Smooth muscle cell of the brain vasculature (primary cell): ENCODE measurements at places on chromosomes 1 and 21.

GRCh38 chr1:169175461-169175860 is 69.0 kb downstream of the ATP1B1 start:
- DNase-seq: no peak

DNA sequence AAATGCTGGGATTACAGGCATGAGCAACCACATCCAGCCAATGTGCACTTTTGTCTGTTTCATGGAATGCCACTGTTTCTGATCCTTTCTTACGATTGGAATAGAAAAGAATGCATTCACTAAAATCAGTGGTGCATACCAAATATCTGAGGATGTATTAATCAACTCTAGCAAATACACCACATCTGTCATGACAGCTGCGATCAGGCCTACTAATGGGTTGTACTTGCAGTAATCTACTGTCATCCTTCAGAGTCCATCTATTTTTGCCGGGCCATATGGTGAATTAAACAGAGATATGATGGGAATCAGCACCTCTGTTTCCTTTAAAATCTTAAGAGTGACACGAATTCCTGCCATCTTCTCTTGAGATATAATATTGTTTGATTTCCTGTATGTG is 8.5 kb upstream of the USP1 start:
- no peak for DNase-seq

DNA sequence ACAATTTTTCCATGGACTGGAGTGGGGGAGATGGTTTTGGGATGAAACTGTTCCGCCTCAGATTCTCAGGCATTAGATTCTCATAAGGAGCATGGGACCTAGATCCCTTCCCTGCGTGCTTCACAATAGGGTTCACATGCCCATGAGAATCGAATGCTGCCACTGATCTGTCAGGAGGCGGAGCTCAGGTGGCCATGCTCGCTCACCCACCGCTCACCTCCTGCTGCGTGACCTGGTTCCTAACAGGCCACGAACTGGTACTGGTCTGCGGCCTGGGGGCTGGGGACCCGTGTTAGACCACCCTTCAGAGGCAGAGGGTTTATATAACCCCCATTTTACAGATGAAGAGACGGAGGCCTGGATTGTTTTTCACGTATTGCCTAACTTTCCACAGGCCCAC is 16.3 kb upstream of the SRSF4 start:
- DNase-seq: no peak

GRCh38 chr1:212979340-212980122 is 29.2 kb downstream of the VASH2 start:
- DNase-seq: no peak

- DNase-seq: no peak
These were observed 67.3 kb downstream of the PUM1 start for GRCh38 chr1:30998171-30998570.

DNA sequence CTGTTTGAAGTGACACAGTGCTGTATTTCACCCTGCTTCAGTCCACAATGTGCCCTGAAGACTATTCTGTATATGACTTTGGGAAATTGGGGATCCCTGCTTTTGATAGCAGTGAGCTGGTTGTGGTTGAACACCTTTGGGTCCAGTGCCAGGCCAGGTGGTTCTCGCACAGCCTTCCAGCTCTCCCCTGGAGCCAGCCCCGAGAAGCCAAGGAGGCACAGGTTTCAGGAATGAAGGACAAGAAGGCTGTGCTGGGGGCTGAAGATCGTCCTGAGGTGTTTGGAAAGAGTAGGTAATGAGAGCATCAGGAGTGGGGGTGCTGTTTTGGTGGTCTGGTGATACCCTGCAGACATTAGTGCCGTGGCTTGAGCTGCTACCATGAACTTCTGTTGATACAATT is 131.4 kb upstream of the COL6A1 start:
- DNase-seq: no peak

DNA sequence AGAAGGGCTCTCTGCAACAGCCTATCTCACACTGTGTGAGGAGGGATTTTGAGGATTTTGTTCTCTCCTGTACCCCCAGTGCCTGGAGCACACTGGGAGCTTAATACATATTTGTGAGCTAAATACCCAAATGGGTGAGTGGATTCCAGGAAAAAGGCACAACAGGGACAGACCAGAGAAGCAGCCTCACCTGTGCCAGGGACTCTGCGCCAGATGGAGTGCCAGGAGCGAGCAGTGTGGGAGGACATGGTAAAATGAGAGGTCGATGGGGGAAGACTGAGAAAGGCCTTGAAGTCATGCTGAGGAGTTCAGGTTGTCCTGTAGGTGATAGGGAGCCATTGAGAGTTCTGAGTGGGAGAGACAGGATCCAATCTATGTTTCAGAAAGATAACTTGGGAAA is 11.0 kb upstream of the KCNA2 start:
- no peak for DNase-seq

- DNase-seq: no peak
These were observed 111.0 kb downstream of the KCNJ6 start for GRCh38 chr21:37805266-37805665.

DNA sequence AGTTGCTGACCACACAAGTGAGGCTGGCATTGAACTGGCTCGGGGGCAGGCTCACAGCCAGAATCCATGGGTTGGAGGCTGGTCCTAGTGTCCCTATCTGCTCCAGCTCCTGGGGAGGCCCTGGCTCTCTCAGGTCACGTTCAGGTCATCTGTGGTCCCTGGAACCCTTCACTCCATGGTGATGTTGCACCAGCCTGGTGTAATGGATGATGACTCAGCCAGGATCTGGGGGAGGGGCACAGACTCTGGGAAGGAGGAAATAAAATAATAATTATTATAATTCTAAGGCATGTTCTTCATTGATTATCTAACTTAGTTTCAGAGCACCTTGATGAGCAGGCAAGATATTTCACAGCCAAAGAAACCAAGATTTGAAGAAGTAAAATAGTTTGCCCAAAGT is 26.6 kb upstream of the FCRL4 start:
- DNase-seq: no peak

DNA sequence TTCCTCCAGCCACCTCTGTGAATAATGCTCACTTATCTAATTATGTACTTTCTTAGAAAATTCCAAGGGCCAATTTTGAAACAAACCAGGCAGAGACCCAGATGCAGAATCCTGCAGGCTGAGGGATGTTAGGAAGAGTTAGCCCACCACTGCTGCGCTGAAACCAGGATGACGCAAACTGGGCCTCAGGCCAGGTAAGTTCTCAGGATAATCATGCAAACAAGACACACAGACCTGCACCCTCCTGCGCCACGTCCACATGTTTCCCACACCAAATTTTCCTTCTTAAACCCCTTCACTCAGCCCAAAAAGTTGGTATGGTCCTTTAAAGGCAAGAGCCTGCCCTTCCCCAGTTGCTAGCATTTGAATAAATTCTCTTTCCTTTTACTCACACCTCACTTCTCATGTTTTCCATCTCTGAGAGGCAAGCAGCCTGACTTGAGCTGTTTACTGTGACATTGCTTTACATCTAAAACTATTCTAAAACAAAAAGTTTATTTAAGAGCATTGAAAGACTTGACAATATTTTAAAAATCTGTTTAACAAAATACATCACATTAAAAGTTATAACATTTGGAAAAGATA is 887.1 kb downstream of the LRRIQ3 start:
- DNase-seq: no peak

- no peak for DNase-seq
These were observed 5.2 kb downstream of the ADPRS start for GRCh38 chr1:36093929-36094328.

- DNase-seq: no peak
These were observed 995 bp downstream of the ID3 start for GRCh38 chr1:23558140-23558871.

GRCh38 chr1:171985639-171986038 is 144.3 kb downstream of the DNM3 start:
- DNase-seq: no peak

DNA sequence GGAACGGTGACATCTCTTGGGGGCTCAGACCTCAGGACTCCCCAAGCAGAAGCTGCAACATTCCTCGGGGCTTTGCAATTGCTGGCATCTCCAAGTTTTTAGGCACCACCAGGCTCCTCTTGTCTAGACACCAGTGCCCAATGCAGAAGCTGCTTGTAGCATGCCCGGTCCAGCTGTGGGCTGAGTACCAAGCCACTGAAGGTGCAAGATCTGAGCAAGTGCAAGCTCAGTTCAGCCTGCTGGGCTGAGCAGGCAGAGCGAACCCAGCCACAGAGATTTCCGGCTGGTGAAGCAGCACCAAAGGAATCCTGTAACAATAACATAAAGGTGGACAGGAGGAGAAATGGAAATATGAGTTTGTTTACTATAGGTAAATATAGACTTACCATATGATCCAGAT is 995.4 kb upstream of the B3GALT2 start:
- DNase-seq: no peak

GRCh38 chr1:223246476-223247112 is 103.5 kb upstream of the TLR5 start:
- DNase-seq: no peak

DNA sequence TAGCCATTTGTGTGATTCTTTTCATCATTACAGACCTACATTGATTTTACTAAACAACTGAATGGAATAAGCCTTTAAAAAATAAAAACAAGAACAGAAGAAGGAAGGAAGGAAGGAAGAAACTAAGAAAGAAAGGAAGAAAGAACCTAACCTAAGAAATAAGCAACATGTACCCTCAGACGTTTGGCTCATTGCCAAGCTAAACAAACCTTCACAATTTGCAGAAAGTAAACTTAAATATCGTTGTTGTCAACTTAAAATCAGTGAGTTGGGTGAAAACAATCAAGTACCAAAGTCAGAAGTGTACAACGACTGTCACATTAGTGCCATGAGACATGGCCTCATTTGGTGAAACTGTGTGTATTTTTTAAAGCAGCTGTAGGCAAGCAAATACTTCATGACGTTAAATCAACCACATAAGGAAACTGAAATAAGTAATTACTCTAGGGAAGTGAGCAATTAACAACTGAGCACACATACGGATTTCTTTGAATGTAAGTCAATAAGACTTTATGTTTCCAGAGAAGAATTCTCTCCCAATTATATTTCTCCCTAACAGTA is 313.1 kb upstream of the TMPRSS15 start:
- DNase-seq: no peak

GRCh38 chr1:33805988-33806387 is 57.9 kb upstream of the HMGB4 start:
- no peak for DNase-seq

DNA sequence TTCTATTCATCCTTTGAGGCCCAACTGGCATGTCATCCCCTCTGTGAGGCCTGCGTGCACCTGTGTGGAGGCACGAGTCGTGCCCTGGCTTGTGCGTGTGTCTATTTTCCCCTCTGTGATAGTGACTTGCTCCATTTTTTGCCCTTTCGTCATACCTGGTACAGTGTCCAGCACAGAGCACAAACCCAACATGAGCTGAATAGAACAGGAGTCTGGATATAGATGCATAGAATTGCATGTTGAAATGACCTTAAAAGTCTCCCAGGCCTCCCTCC is 32.5 kb downstream of the TNNT2 start:
- DNase-seq: no peak

GRCh38 chr1:206833801-206834200 is 31.6 kb upstream of the IL20 start:
- DNase-seq: no peak

GRCh38 chr1:199684686-199685273 is 342.7 kb upstream of the NR5A2 start:
- peak; percentile 29 for DNase-seq

- DNase-seq: no peak
These were observed 55.2 kb downstream of the ST6GALNAC3 start for GRCh38 chr1:76129731-76130130.

DNA sequence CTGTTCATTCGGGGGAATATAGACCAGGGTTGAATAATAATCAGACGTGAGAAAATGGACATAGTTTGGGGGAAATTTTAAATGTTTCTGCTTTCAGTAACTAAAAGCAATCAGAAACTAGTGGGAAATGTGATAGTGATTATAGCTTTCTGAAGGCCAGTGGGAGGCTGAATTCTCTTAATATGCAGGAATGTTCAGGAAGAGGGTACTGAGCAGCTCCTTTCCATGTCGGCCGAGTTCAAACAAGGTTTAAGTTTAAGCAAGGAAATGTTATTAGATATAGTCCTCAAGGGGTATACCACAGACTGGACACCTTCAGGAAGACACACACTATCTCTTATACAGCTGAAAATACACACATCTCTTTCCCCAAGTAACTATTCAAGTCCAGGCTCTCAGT is 105.5 kb downstream of the HHAT start:
- DNase-seq: no peak

GRCh38 chr1:155990005-155990739 is 11.8 kb upstream of the ARHGEF2 start:
- no peak for DNase-seq

- DNase-seq: no peak
These were observed 2.1 kb downstream of the LHX8 start for GRCh38 chr1:75136195-75136815.

GRCh38 chr1:145956781-145957442 is 905 bp downstream of the LIX1L start:
- DNase-seq: no peak

DNA sequence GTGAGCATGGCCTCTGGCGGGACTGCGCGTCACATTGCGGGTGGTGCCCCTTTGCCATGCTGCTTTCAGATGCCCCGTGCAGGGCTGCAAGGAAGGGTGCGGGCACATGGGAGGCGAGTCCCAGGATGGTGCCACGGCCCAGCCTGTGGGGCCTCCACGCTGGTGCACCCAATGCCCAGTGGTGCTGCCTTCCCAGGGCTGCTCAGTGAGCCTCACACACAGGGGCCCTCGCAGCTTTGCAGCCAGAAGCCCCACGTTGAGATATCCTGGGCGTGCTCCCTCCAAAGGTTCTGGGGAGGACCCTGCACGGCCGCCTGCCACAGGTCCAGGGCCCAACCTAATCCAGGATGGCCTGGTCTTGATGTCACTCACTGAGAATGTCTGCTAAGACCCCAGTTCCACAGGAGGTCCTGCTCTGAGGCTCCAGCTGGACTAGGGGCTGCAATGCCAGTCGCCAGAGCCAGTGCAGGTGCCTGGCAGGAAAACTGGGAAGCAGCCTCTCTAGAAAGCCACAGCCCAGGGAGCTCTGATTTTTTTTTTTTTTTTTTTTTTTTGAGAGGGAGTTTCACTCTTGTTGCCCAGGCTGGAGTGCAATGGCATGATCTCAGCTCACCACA is 34.1 kb upstream of the PRSS38 start:
- no peak for DNase-seq

DNA sequence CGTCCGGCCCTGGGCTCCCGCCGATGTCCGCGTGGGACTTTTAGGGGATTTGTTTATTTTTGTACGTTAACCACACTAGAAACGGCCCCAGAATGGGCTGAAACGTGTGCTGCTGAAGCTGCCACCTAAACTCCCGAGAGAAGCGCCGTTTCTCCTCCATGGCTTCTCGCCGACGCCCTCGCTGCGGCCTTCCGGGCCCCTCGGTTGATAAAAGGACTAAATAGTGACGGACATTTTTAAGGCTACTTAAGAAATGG is 678 bp upstream of the PTTG1IP start:
- DNase-seq: no peak
